Amygdala (tissue), 56 donors: ENCODE measurements at places on chromosomes 7 and 10.

GRCh38 chr10:88670497-88670896 lies 6.3 kb downstream of the LIPF start:
- DNase-seq = no peak

GRCh38 chr10:72250666-72251065 lies 23.1 kb upstream of the DDIT4 start:
- DNase-seq = no peak

- DNase-seq = no peak
These were observed 33.6 kb upstream of the LMTK2 start for GRCh38 chr7:98073047-98073446.

DNA sequence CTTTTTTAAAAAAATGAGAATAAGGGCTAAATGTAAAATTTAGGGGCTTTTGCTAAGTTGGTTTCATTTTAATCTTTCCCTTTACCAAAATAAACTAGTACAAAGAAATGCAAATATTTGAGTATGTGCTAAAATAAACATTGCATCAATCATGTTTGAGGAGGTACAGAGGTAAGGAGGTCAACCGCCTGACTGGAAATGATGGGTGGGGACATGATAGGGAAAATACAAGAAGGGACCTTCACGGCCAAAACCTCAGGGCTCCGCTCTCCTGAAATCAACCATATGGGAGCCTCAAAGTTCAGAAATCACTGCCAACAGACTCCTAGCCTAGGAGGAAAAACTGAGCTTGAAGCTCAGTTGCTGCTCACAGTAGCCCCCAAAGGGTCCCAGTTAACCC lies 207.6 kb downstream of the AHR start:
- no peak for DNase-seq

DNA sequence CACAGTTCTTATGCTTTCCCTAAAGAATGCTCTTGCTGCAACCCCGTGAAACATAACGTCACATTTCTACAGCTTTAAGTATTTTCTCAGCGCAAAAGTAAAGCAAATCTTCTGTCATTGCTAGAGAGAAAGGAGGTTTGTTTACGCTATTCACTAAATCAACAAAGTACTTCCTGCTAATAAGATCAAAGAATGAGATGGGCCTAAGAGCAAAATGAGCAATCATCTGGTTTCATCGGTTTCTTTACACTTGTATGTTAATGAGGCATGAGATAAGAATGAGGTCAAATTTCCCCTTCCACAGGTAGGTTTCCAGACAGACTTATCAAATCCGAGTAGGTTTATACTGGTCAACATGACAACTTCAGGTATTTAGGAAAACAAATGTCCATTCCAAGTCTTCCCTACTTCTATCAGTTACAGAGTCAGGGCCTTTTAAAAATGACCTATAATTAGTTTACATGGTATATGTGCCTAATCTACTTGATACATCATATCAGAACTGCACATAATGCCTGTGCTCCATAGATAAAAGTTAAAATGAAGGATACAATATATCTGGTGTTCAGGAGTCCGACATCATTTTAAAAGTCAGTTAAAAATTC lies 8.4 kb downstream of the USP6NL start:
- no peak for DNase-seq

DNA sequence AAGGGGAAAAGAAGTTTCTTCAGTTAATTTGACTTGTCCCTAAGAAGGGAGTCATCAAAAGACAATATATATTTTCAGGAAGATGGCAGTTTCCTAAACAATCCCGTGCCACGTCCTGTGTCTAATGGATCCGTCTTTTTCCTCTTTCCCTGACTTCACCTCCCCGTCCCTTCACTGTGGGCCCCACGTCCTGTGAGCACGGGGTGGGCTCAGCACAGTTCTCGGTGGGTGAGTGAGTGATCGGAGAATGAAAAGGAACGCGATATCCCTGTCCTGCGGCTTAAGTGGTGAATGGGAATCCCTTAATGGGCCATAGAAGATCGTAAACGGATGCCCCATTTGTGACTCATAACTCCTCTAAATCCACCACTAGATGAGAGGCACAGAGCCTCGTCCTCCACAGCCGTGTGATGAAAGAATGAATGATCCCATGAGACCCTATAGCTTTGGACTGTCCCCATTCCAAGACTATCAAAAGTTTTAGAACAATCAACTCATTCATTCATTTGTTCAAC lies 63.5 kb upstream of the PITRM1 start:
- no peak for DNase-seq

- DNase-seq = no peak
These were observed 51.5 kb upstream of the GDF10 start for GRCh38 chr10:47248386-47249090.

DNA sequence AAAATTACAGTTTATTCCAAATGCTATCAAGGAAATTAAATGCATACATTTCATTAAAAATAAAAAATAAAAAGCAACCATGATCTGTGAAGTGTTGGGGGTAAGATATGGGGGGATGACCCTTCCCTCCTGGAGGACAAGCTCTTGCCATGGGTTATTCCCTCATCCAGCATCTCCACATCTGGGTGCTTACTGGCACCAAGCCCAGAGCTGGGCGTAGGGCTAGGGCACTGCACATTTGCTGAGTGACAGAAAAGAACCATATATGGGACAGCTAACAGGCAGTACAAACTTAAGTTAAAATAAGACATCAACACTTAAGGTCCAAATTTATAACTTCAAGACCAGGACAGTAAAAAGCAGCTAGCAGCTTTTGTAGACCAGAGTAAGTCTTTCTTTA lies 10.2 kb downstream of the CCDC6 start:
- DNase-seq = no peak

DNA sequence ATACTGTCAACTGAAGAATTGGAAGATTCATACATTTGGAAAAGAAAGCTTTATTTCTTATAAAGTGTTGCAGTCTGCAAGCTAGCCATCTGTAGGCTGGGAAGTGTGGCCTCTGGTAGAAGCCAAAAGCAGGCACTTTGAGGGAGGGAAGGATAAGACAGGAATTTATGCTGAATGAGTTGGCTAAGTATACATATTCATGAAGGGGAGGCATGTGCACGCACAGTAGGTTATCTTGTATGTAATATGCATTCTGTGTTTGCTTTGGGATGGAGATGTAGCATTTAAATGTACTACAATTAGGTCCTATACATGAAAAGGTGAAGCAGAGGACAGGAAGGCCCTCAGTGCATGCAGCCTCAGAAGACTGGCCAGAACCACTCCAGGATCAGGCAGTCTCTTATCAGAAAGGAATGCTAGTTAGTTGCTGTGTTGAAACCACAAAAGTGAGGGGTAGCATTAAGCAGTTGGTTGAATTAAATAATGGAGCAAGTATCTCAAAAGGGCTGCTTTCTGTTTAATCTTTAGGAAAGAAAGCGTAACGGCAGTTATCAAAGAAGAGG lies 40.9 kb downstream of the MYO3A start:
- DNase-seq = no peak

DNA sequence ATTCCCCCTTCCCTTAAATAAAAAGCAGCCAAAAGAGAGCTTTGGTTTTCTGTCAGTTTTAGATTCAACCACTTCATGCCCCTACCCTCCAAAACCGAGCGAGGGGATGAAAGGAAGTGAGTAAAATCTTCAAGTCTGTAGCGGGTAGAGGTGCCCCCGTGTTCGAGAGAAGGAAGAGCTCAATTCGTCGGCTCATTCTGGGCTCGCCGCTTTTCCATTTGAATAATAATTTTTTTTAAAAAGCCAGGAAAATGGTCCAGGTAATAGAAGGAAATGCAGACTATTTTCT lies 436.2 kb upstream of the GALNT17 start:
- DNase-seq = no peak
